NCI-H187 (cell line): ENCODE measurements at places on chromosomes 5 and 9.

- no peak for DNase-seq
Measured at GRCh38 chr9:83933790-83934189, 12.6 kb upstream of the KIF27 start.

DNA sequence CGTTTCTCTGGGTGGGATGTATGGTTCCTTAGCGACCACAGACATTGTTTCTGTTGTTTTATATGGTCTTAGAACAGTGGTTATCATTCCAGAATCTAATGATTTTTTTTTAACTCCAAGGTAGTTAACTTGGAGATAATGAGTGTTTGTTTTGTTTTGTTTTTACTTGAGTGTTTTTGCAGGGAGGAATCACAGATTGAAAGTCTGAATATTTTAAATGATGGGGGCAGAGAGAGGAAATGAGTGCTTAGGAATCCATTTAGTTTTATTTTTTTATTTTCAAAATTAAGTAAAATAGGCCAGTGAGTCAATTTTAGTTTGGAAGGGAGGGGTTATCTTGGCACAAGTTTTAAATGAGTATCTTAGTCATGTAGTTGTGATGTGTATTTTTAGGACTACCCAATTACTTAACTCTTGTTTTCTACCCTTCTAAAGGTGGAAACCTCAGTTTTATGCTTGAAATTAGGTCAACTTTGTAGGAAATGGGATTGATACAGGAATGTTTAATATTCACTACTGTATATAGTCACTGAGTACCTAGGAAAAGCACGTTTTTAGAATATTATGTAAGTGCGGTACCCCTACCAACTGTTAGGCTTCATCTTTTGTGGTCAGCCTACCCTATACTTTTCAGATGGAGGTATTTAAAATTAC is 2.0 kb downstream of the UBE2R2 start:
- no peak for DNase-seq

DNA sequence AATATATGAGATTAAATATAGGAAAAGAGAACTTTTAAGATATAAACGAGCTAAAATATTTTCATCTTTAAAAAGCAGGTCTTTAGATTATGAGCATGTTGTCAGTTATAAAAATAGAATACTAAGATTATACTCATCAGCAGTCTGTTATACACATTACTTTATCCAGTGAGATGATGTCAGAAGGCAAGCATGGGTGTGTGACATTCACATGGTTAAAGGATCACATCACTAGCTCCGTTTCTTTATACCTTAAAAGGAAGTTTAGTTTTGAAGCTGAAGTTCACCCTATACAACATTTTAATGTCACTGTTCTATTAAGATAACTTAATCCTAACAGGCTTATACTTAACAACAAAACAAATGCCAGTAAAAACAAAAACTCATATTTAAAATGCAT is 59.6 kb downstream of the RICTOR start:
- no peak for DNase-seq

GRCh38 chr9:123011878-123012528 is 21.5 kb upstream of the GPR21 start:
- DNase-seq = no peak

- DNase-seq = no peak
Measured at GRCh38 chr5:37735649-37736347, 104.0 kb downstream of the GDNF start.

DNA sequence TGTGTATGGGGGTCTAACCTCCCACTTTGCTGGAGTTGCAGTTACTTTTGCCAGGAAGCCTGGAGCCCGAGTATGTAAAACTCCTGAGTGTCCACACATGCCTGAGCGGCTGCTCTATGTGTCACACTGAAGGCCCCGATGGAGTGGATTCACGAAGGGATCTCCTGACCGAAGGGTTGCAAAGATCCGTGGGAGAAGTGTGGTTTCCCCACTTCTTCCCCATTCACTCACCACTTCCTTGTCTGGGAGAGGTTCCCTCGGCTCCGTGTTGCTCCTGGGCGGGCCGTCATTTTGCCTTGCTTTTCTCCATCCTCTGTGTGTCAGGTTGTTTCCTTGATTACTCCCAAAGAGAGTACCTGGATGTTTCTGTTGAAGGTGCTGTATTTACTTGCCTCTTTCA is 16.2 kb upstream of the IL3 start:
- DNase-seq = no peak

GRCh38 chr9:31174681-31175080 is 1209.8 kb upstream of the ACO1 start:
- DNase-seq = no peak

DNA sequence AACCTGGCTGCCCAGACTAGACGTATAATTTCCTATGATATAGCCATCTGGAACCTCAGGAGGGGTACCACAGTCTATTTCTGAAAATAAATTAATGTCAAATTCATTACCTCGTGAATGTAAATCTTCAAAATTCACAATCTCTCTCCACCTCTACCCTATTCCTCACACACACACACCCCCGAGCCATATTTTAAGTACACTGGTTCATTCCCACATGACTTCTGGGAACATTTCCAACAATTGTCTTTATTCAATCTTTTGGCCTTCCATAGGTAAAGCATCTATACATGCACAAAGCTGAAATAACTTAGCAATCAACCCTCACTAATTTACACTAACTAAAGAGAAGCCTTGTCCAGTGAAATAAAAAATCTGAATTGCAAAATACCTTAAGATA is 32.7 kb downstream of the SUSD1 start:
- no peak for DNase-seq

- DNase-seq = no peak
Measured at GRCh38 chr9:135152614-135153334, 65.3 kb downstream of the OLFM1 start.

- DNase-seq = no peak
Measured at GRCh38 chr9:106383072-106383471, 479.9 kb upstream of the ZNF462 start.

- no peak for DNase-seq
Measured at GRCh38 chr9:87140605-87141109, 193.4 kb upstream of the GAS1 start.

GRCh38 chr9:26673261-26673660 is 219.3 kb downstream of the CAAP1 start:
- no peak for DNase-seq

DNA sequence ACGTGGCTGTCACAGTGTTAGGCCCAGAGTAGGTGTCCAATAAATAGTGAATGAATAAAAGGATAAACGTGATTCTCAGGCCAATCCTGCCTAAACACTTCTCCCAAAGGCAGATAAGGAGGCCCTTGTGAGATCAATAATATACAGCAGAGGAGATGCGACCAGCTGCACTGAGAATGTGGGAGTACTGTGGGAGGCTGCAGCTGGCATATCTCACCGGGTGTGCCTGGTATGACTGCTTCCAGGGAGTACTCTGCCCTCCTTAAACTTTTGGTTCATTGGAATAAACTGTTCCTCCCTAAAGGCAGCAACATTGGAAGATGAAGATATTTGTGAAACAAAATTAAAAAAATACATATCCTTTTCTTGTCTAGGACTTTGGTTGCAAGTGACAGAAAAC is 57.1 kb upstream of the PTPN3 start:
- DNase-seq = no peak

DNA sequence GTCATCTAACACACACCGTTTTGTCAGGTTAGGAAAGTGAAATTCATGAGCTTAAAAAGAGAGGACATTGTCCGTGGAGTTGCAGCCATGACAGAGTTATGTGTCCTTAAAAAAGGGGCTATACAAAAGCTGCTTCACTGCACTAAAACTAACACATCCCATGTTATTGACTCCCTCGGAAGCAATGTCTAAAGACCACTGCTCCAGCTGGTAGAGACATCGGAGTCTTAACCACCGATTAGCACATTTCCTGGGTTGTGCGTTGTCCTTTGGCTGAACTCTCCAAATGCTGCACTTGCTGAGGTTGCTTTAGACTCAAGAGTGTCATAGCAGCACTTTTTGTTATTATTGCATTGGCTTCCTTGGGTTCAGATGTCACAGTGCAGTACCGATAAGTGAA is 128.3 kb upstream of the C9orf72 start:
- DNase-seq = no peak

DNA sequence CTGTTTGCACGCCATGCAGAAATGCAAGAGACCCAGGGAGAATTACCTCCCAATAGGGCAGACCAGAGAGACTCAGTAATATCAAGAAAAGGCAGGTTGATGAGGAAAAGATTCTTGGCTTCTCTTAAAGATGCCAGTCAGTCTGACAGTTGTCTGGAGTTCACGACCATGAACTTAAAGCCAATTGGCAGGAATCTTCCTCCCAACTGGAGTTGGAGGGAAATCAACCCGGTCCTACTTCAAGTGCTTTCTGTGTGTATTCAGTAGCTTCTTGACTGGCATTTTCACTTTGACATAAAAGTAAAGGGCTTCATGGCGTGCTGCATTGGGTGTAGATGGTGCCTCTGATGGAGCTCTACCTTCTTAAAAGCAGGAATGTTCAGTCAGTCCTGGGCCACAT is 144.3 kb downstream of the GOLPH3 start:
- DNase-seq = no peak

GRCh38 chr5:38553001-38553521 is 3.4 kb downstream of the LIFR start:
- DNase-seq = no peak

DNA sequence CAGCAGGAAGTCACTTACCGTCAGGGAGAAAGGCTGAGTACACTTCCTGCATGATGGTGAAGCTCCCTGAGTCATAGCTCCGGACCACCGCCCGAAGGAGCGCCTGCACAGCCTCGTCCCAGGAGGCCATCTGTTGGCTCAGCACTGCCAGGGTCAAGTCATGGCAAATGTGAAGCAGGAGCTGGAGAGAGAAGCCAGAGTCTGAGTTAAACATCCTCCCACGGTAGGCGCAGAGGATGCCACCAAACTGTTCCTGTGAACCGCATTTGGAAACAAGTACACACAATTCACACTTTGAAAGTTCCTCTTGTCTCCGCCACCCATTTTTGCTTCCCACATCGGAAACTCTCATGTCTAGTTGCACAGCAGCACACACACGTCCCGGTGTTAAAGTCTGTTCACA is 33.9 kb downstream of the CNOT8 start:
- no peak for DNase-seq

GRCh38 chr9:91261417-91261816 is 100.3 kb downstream of the AUH start:
- DNase-seq = no peak

DNA sequence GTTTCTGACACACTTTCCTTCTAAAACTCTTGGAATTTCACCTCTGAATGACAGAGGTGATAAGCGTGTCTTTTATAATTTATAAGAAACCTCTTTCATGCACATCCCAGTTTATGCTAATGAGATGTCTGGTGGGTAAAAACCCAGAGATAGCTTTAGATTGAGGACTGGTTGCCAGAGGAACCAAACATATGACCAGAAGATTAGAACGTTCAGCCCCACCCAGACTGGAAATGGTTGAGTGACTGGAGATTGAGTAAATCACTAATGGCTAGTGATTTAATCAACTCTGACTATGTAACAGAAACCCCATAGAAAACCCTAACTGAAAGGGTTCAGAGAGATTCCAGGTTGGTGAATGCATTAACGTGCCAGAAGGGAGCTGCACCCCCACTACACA is 69.2 kb downstream of the CDH18 start:
- no peak for DNase-seq

- DNase-seq = no peak
Measured at GRCh38 chr5:56680731-56681130, 134.6 kb upstream of the MAP3K1 start.

DNA sequence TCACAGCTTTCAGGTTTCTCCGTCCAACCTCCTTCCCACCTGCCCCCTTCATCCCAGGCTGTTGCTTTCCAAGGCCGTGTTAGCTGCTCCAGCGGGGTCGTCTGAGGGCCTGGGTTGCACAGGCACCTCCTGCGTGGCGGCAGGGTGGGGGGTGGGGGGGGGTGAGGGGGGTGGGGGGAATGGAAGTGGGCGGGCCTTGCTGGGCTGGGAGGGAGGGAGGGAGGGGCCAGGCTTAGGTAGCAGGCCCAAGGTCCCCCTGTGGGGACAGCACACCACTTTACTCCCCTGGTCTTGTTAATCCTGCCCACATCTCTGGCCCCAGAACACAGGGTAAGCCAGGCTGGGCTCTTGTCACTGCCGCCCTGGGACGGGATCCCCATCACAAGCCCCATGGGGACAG is 99.1 kb downstream of the RXRA start:
- no peak for DNase-seq

- no peak for DNase-seq
Measured at GRCh38 chr9:131034268-131034667, 25.3 kb downstream of the LAMC3 start.

DNA sequence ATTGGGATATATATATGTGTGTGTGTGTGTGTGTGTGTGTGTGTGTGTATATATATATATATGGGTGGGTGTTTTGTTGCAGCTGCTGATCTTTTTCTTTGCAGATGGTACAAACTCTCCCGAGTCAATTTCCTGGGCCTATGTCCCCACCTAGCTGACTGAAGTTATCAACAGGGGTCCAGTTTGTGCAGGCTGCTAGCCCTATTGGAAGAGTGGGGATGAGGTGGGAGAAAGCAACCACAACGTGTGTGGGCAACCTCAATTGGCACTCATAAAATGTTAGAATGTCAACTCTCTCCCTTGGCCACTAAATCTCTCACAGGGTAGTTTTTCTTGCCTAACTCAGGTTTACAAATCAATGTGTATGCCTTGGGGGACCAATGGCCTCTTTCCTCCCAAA is 5.6 kb downstream of the NR4A3 start:
- DNase-seq = no peak

- DNase-seq = no peak
Measured at GRCh38 chr5:176352116-176352878, 9.3 kb downstream of the KIAA1191 start.
